SW 1271 (cell line): ENCODE measurements at places on chromosomes 3 and 15.
A peak's percentile ranks its signal among the peaks of the same experiment; 100 is the strongest.

DNA sequence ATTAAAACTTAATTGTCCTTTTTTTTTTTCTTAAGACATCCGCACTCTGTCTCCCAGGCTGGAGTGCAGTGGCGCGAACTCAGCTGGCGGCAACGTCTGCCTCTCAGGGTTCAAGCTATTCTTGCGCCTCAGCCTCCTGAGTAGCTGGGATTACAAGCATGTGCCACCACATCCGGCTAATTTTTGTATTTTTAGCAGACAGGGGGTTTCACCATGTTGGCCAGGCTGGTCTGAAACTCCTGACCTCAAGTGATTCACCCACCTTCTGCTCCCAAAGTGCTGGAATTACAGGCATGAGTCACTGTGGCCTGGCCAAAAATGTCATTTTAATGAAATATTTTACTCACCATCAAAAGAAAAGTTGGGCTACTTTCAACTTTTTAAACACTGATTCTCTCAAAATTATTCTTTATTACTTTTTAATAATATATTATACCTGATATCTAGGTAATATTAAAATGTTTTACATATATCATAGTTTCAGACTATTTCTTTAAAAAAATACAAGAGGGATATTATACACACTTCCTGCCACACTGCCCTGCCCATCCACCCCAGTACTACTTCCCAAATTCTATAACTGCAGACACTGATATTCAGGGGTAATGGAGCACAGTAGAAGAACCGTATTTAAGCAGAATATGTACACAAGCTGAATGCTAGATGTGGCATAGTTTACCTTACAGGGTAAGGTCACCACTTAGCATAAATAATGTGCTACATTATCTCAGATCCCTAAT is 723.9 kb upstream of the ZNF385D start:
- no peak for DNase-seq

- DNase-seq = peak; percentile 43
Observed at GRCh38 chr3:134197681-134198261, 52.9 kb downstream of the RYK start.

DNA sequence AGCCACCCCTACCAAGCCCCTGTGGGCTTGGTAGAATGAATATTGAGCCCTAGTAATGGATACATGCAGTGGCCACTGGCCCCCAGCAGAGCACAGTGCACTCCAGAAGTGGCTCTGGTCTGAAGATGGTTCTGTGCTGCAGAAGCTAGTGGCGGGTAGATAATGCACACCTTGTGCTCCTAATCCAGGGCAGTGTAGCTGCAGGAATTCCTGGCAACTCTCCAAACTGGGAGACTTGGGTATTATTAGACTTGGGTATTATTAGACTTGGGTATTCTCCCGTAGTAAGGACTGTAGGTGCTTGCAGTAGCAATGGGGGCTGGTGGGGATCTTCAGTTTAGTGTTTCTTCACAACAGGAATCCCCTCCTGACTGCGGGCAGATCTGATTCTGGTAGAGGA is 34.7 kb downstream of the NUSAP1 start:
- no peak for DNase-seq

DNA sequence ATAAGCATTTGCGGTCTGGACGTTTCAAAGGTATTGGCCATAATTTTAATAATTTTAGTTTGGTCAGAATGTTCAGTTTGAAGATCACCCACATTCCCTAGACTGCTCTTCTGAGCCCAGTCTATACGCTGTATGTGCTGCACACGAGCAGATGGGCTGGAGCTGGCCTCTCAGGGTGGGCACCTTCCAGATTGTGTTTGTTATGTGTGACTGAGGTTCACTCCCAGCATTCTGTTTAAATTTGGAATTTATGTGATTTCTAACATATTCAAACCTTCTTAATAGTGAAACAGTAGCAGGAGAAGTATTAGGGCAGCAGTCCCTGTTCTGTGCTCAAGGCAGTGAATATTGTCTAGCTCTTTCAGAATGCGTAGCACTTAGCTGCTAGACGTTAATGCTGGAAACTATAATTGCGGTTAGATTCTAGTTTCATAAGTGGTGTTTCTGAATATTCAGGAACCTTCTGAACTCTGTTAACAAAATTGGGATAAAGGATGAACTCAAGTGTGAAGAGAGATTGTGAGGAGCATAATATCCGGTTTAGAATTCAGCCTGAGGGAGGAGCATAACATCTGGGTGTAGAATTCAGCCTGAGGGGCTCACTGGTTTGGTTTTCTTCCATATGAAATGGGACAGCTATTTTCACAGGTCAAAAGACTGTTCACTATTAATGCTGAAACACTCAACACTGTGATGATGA is 68.6 kb upstream of the RPL35A start:
- no peak for DNase-seq

DNA sequence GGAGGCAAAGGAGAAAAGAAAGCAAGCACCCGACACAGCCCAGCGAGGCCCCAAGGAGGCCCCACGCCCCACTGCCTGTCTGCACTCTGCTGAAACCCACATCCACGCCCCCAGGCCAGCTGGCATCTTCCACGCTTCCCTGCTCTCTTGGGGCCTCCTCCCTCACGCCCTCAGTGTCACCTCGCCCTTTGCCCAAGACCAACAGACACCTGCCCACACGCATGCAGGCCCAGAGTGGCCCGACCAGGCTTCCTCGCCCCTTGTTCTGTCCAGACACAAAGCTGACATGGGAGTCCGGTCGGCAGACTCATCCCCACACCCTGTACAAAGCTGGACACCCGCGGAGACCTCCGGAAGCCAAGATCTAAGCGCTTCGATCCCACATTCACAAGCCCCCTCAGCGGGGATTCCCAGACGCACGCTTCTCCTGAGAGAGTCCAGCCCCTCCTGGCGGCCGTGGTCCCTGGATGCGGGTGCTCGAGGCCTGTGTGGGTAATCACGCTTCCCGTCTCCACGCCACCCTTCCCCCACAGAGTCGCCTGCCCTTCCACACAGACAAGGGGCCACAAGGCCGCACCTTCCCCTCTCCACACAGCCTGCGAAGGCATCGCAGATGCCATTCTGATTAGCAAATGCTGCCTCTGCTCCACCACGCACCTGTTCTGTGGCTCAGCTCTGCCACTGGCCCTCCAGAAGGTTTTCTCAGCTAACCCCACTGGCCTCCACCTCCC is 176.6 kb downstream of the XXYLT1 start:
- no peak for DNase-seq

- no peak for DNase-seq
Observed at GRCh38 chr3:74584782-74585181, 29.7 kb downstream of the CNTN3 start.

DNA sequence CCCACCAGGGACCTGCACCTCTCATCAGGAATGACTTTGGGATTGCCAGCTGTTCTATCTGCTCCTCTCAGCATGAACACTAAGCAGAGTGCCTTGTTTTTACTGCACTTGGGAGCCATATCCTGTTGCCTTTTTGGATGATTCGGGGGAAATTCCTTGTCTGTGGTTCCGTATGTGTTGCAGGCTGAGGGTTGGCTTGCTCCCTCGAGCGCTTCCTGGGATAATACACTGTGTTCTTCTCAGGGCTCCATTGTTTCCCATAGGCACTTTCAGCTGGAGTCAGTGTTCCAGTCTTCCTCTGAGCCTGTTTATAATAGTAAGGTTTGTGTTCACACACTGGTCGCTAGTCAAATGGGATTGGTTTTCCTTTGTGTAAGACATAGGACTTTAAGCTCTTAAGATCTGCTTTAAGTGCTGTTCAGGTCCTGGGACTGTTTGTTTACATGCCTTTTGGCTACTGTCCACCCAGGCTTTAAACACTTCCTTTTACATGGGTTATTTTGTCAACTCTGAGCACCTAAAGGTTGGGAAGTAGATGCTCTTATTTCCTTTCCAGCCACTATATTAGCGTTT is 23.4 kb downstream of the BOC start:
- DNase-seq = no peak

GRCh38 chr3:194852345-194852744 is 166.7 kb downstream of the FAM43A start:
- DNase-seq = no peak
